GM04504 (cell line): ENCODE measurements at places on chromosomes 11 and 22.

- DNase-seq, result no peak
Measured at GRCh38 chr11:120064341-120064740, 73.6 kb downstream of the TRIM29 start.

DNA sequence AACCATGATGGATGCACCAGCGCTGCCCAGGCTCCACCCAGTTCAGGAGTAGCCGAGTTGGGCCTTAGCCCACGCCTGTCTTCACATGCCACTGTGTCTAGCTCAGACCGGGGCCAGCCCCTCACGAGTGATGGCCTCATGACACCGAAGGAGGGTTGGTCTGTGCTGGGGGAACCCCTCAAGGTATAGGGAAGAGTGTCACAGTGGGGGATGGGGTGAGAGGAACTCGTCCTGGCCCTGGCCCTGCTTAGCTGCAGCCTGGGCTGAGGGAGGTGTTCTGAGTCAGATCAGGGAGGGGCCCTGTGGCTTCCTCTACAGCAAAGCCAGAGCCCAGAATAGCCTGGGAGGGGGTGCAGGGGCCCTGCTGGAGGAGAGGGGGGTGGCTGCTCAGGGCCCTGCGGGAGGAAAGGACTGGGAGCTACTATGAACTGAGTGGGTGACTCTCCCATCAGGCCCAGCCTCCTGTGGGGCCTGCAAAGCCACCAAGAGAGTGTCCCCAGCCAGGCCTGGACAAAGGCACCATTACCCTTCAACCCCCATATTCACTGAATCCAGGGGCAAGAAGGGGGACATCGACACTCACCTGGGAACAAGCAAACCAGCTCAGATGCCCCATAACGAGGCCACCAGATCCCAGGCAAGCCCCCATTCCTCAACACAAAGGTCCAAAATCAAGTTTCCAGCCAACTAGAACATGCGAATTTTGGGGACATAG, 41.2 kb downstream of the IGLL5 start:
- peak; percentile 10 for DNase-seq

DNA sequence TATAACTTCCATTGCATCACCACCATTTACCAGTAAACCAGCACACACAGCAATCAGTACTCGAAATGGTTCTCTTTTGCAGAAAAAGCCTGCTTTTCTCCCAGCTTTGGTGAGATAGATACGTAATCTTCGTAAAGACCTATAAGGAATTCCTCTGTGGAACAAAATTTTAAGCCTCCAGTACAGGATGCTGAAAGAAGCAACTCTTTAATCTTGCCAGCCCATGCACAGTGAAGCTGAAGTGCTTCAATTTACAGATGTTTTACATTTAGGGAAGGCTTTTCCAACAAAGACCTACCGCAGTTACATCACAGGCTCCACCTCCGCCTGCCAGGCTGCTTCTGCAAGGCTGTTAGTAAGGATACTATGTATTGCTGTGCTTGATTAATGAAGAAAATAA, 1.9 kb downstream of the ELMOD1 start:
- no peak for DNase-seq

DNA sequence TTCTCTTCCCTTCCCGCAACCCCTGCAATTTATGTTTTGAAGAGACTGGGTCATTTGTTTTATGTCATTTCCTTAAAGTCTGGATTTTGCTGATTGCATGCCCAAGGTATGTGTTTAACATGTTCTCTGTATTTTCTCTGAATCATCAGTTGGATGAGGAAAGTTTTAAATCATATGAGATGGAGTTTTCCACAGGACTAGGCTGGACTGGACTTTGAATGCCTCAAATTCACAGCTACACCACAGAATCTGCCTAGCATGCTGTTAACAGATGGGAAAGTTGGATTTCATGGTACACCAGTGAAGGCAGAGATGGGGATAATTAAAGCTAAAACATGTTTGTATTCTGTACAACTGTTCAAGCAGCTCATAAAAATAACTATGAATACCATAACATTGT, 62.6 kb downstream of the CWC15 start:
- peak; percentile 85 for DNase-seq

DNA sequence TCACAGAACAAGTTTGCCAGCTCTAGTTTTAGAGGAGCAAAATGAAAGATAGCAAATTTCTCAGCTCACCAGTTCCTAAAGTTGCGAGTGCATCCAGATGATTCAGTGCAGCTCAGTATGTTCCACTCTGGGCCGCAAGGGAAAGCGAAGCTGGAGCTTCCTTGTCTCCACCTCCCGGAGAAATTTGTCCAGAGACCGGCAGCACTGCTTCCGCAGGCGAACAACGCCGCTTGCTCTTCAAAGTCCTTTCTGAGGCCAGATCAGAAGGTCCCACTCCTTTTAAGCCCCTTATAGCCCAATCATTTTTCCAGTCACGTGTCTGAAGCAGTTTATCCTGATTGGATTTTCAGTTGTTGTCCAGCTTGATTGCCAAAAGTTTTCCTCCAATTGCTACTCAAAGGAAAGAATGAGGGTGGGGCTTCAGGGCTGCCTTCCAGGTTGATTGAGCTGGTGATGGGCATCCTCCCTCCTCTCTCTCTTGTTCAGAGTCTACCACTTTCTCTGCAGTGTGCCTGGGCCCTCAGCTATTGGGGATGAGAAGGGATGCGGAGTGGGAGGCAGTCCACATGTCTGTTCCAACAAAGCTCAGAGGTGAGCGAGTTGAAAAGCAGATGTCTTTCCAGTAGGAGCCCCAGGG, at the start of gene ZNF280A:
ZNF280A (minus strand) TSS at position 251 of the 637 bp plus-strand sequence. CDS start 4,640 bp downstream, outside the sequence.
- no peak for DNase-seq

- DNase-seq, result no peak
Measured at GRCh38 chr11:35326266-35326879, 93.0 kb downstream of the SLC1A2 start.

GRCh38 chr11:17547051-17547577, at the start of gene OTOG:
TSS of gene OTOG (plus strand) at chr11:17547259. CDS start at chr11:17547373, 114 bp downstream.
- DNase-seq, result no peak

DNA sequence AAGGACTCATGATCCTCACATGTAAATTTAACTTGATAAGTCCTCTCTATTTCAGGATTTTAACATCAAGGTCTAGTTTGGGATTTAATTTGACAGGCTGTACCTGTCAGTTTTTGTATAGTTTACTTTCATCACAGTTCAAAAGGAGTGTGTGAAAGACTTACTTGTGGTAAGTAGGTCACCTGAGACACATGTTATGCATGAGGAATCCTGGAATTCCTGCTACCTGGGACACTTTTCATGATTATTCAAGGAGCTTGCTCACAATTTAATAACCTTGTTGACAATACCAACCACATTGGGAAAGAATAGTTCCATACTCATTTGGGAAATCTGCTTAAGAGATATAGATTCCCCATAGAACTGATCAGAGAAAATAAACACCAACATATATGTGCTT, 15.8 kb upstream of the SLC36A4 start:
- no peak for DNase-seq

GRCh38 chr11:492427-493226, 14.4 kb downstream of the RNH1 start:
- no peak for DNase-seq

DNA sequence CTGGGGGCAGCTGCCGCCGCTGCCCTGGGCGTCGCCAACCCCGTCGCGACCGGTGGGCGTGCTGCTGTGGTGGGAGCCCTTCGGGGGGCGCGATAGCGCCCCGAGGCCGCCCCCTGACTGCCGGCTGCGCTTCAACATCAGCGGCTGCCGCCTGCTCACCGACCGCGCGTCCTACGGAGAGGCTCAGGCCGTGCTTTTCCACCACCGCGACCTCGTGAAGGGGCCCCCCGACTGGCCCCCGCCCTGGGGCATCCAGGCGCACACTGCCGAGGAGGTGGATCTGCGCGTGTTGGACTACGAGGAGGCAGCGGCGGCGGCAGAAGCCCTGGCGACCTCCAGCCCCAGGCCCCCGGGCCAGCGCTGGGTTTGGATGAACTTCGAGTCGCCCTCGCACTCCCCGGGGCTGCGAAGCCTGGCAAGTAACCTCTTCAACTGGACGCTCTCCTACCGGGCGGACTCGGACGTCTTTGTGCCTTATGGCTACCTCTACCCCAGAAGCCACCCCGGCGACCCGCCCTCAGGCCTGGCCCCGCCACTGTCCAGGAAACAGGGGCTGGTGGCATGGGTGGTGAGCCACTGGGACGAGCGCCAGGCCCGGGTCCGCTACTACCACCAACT, 1.0 kb downstream of the FUT4 start:
- no peak for DNase-seq

GRCh38 chr11:61957021-61957770, 7.0 kb downstream of the BEST1 start:
- no peak for DNase-seq

GRCh38 chr11:130304651-130305050, 10.1 kb downstream of the ZBTB44 start:
- DNase-seq, result no peak

DNA sequence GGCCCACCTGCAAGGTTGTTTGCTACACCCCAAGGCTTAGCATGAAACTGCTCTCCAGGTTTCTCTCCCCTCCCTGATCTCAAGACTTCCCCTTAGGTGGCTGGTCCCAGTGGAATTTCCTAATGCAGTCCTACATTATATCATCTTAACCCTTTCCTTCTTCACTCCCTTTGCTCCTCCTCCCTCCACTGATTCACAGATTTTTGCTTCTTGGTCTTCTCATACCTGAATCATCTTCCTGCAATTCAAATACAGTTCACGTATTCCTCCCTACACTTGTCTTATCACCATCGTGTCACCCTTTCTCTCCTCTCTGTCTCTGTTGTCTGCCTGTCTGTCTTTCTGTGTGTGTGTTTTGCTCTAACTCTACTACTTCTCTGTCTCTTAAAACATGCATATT, 17.0 kb downstream of the MMP10 start:
- no peak for DNase-seq

GRCh38 chr11:91790346-91791170, 434.1 kb upstream of the FAT3 start:
- no peak for DNase-seq

DNA sequence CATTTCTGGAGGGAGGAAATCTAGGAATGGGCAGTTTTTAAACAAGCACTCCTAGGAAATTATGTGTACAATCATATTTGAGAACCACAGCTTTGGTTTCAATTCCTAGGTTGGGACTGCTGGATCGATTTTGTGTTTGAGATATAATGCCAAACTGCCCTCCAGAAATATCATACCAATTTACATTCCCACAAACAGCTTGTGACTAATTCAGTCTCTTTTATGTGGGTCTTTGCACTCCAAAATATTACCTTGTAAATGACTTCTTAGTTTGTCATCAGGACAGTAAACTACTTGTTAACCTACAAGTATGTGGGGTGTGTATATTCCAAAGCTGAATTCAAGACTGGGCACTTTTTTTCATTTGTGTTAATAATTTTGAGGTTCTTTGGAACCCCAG, 9.8 kb upstream of the BARX2 start:
- no peak for DNase-seq

DNA sequence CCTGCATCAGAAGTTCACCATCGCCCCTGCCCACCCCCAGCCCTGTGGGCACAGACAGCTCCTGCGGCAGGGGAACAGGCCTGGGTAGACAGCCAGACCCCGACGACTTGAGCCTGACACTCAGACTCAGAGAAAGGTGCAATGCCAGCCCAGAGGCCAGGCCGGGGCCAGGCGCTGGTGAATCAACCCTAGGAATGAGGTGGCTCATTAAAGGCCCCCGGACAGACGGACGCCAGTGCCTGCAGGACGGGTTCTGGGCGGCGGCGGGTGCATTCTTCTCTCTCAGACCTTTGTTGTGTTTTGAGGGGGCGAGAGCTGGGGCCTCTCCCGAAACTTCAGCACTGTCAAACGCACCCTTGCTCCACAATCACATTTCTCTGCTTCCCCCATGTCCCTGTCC, 5.6 kb downstream of the OVOL1 start:
- DNase-seq, result no peak

DNA sequence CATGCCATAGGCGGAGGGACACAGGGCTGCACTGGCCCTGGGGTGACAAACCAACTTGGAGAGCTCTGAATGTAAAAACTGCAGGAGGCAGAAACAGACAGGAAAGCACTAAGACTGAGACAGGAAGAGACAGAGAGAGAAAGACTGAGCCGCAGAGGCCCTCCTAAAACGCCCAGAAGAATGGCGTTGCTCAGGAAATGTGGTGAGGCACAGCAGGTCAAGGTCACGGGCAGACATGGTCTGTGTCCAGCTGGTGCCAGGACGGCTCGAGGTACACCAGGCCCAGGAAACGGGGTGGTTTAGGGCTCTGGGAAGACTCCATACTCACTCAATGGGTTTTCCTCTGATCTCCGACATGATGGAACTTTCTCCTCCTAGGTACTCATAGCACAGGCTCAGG, 29.1 kb downstream of the MAFF start:
- no peak for DNase-seq

- peak; percentile 87 for DNase-seq
Measured at GRCh38 chr11:69298267-69299022, 4.5 kb downstream of the MYEOV start.

DNA sequence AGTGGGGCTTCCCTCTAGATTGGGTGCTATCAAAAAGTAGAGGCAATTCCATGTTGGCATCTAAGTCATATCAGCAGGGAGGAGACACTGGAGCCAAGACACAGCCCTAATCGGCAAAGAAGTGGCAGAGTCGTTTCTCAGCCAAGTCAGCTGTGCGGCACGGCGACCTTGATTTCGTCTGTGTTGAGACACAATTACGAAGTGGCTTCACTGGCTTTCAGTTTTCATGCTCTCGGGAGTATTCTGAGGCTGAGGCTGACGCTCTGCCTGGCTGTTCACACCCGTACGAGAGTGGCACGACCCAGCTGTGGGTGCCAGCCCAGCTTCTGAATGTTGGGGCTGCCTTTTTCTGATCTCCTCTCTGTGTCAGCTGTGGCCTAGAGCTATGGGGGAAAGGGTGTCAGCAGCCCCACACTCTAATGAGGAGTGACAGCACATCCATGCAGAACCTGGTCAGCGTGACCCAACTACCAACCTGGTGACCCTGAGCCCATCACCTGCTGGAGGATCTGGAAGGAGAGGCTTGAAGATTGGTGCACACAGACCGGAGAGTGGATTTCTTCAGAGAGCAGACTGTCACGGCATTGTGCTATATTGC, 105.7 kb upstream of the TMEM45B start:
- DNase-seq, result no peak

DNA sequence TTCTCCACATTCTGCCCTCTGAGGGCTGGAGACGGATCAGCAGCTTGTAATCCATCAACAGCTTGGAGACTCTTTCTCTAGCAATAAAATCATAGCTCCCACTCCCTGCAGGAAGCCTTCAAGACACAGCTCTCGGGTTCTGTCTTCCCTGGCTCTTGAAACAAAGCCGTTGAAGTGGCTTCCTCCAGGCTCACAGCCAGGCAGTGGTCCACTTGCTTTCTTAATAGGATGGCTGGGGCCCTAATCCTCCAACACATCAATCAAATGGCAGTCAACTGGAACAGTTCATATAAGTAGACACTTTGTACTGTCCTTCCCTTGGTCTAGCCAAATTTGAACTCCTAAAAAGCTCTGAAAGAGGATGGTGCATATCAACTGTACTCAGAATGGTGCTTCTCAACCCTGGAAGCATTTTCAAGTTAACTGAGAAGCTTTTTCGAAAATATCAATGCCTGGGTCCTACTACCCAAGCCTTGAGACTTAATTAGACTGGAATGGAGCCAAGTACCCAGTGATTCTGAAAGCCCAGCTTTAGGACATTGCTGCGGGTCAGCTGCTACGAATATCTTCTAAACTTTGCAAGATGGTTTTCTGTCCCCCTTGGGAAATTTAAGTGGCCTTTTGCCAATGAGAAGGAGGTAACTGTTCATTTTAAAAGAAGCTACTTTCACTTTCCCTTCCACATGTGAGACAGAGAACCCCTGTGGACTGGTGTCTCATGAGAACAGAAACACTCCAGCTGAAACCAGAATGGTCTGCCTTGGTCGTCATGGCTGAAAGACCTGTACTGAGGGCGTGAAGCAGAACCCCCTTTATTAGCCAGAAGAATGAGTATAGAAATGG, 74.7 kb downstream of the SC5D start:
- no peak for DNase-seq
